ENCODE measurements at places on chromosomes 16 and 17.

- DNase-seq: no peak
Observed at GRCh38 chr16:69865701-69866100, 85.4 kb upstream of the CLEC18A start.

- DNase-seq: no peak
Observed at GRCh38 chr16:71460236-71460635, 1.8 kb downstream of the ZNF23 start.

DNA sequence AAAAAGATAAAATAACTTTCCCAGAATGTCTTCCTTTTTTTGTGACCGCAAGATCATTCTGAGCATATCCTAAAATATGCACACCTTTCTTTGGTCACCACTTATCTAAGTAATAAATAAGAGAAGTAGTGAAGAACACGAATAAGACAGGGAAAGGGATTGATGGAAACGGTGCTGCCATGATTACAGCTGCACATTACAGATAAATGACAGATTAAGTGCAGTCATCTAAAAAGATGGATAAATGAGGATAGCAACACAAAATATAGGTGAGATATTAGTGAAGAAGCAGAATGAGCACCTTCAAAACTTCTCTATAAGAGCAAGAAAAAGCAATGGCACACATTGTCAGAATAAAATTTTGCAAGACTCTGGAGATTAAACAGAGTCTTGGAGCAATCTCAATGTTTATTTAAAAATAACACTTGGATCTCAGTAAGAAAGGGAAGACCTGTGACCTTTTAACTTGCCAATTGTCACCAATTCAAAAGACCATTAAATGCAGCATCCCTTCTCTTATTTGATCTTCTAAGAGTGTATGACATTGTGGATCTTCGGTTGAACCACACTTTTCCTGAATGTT, 567.1 kb downstream of the KCNJ2 start:
- DNase-seq: no peak

DNA sequence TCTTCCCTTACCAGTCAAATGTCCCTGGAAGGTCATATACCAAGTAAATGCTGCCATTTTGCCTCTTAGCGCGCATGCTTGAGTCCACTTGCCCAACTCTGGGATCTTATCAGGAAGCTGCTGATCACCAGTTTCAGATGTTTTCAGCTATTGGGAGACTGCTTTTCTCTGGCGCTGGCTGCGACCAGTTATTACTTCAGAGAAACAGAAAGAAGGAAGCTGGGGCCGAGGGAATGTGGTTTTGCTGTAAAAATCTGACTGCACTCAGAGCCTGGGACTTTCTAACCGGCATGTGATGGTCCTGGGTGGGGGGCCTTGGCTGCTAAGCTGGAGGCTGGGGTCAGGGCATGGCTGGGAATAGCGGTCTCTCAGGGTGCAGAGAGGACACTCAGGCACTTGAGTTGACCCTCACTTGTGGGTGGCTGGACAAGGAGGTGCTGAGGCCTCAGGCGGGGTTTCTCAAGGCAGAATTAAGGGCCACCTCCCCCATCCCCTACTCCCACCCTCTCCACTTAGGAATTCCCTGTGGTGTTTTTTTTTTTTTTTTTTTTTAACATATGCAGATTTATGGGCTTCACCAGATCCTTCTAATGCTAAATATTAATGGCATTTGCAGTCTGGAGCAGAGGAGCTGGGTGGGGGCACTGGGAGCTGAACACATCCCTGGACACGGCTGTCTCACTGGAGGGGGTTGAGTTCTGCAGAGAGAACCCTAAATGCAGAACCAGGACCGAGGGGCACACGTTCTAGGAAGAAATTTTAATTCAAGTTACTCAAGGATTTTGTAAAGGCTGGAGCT, 145.8 kb downstream of the CYLD start:
- no peak for DNase-seq

DNA sequence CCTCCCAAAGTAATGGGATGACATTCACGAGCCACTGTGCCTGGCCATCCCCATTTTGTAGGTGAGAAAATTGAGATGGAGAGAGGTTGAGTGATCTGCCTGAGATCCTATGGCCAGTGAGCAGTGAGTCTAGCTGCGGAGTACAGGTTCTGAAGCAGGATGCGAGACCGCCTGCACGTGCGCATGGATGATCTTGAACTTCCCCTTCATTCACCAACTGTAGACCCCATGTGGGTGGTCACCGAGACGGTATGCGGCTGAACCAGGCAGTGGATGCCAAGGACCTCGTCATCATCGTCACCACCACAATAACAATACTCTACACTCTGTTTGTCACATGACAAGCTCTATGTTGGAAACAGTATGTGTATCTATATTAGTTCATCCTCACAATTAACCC, 6.2 kb upstream of the SPNS3 start:
- DNase-seq: no peak

DNA sequence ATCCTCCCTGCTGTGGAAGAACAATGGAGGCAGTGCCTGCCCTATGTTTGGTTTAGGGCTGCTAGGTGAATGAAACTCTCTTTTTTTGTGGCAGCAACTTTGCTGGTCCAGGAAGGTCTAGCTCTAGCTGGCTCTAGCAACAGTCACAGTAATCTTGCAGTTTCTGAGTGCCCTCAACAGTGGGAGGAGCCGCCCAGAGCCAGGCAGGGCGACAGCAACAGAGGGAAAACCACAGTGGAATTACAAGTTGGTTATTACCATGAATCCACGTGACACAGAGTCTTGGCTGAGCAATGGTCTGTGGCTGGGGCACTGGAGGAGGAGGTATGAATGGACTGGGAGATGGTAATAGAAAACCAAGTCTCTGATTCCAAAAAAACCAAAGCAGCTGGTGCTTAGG, 10.3 kb downstream of the HSPB9 start:
- no peak for DNase-seq

GRCh38 chr17:76481071-76481655, 13.8 kb downstream of the AANAT start:
- no peak for DNase-seq

- DNase-seq: no peak
Observed at GRCh38 chr16:49617016-49617629, 238.8 kb downstream of the ZNF423 start.

GRCh38 chr17:40457964-40458791, 14.9 kb downstream of the IGFBP4 start:
- no peak for DNase-seq

Data from stimulated activated CD4-positive, alpha-beta T cell treated with anti-CD3 and anti-CD28 coated beads, Interleukin-1b, Interleukin-23, amount 100 ng/mL, for 4 hours (primary cell).